Activated naive CD8-positive, alpha-beta T cell treated with anti-CD3 and anti-CD28 coated beads, Interleukin-2, amount 50 U/mL, for 24 hours (primary cell): ENCODE measurements at places on chromosomes 3 and 15.

DNA sequence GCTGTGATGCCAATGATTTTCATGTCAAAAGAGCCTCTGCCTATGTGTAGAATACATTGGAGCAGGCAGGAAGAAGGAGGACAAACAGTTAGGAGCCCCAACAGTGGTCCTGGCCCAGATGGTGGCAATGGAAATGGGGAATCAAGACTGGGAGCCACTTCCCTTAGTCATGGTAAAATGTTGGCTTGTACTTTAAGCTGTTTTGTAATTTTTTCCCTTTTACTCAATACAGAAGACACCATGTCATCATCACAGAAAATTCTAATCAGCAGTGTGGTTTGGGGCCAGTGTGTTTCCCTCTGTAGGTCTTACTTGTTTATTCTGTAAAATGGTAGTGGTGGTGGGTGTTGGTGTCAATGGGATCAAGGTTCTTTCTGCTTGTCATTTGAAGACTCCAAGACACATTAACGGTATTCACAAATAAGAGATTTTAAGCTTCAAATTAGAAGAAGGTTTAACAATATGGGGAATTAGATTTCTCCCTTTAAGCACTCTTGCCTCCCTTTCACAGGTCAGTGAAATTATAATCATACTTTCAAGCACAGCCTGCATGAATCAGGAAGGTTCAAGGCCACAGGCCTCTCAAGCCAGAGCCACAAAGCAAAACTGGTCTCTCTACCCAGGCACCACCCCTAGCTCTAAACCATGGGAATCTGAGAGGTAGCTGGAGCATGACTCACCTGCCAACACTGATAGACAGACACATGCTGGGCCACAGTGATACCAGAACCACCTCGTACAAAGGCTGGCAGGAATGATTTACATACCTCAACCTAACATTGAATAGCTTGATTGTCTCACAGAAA is 24.9 kb downstream of the SIAH2 start:
- peak; percentile 56 for DNase-seq

- DNase-seq = no peak
Measured at GRCh38 chr15:77180270-77180669, 109.4 kb upstream of the TSPAN3 start.

DNA sequence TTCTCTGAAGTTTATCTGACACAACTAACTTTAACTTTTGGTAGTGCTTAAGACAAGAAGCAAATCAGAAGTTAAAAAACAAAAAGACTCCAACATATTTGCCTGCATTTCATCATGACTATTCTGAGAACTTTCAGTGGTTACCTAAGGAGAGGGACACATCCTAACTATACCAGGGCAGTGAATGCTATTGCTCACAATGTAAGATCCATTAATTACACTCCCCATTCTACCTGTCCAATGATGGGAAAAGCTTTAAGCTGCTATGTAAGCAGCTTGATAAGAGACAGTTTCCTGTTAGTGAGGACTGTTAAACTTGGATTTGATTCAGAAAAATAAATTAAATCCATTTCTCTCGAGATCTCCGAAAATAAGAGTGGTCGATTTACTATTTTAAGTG is 37.5 kb downstream of the SERPINI1 start:
- no peak for DNase-seq

DNA sequence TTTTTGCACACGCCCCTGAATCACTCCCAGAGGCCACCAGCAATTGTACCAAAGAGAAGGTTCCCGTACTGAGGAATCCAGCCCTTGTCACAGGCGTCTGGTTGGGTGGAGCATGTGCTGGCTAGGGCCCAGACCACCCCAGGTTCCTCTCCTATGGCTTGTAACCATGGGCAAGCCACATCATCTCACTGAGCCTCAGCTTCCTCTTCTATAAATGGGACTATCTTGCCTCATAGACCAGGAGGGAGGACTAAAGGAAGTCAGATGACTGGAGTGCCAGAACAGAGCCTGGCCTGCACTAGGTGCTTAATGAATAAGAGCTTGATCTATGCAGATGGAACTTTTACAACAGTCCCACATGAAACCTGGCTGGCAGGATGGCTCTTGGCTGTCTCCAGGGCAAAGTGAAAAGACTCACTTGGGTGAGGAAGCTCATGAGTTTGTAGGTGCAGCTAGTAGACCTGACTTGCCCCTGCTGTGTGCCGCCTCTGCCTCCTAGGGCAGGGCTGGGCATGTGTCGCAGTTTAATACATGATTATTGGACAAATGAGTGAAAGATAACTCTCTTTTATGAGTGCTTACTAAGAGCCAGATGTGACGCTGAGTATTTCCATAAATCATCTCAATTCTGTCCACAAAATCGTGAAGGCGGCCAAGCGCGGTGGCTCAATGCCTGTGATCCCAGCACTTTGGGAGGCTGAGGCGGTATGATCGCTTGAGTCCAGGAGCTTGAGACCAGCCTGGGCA is 29.3 kb downstream of the CTSH start:
- DNase-seq = no peak

GRCh38 chr3:126845920-126846715 is 136.8 kb upstream of the PLXNA1 start:
- no peak for DNase-seq

DNA sequence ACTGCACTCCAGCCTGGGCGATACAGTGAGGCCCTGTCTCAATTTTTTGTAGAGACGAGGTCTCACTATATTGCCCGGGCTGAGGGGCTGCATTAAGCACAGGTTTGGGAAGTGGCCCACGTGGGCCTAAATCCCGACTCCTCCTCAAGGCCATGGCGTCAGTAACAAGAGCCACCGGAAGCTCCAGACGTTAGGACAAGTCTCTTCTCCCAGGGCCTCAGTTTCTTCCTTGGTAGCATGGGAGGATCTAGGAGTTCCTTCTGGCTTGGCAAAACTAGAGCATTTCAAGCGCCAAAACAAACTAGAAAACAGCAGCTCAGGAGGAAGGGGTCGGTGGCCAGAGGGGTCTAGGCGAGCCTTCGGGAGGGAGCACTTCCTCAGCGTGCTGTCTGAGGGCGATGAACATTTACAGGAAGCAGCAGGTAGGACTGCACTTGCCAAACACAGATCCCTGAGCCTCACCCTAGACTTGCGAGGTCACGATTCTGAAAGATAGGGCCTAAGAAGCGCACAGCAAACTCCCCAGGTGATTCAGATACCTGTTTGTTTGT is 536 bp downstream of the SNAPC5 start:
- peak; percentile 15 for DNase-seq

DNA sequence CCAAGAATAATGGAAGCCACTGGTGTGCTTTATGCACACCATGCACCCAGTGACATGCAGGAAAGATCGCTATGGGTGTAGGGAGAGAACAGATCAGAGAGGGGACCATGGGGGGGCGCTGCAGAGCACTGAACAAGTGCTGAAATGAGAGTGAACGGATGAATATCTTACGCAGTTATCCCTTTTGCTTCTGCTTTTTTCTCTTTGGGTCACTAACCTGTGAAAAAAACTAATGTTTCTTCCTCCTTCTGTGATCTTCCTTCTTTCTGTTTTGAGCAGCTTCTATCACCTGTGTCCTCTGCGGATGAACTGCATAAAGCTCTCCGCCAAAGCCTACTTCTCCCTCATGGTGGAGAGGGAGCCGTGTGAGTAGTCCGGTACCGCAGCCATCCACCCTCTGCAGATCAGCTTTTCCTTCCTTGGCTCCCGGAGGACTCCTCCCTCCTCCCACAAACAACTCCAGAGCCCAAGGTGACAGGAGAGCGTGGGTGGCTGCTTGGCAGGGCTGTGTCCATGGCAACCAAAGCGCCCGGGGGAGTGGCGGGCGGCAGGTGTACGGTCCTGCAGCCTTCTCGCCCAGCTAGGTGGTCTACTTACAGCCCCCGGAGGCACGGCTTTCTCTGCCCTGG is 106.2 kb downstream of the DGKG start:
- peak; percentile 53 for DNase-seq

DNA sequence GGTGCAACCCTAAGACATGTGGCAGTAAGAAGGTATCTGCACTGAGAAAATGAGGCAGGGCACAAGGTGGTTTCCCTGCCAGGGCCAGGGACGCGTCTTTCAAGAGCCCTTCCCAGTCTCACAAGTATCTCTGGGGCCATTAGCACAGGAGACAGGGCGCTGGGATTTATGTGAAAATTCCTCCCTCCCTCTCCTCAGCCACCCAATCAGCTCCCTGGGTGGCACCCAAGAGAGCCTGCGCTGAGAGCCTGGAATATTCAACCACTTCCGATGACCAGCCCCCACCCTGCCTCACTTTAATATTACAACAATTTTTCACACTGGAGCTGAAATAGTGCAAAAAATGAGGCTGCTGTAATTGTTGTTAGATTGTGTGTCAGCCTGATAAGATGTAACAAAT is 26.1 kb downstream of the SEC61A1 start:
- no peak for DNase-seq

- DNase-seq = no peak
Measured at GRCh38 chr3:51894939-51895338, 8.2 kb downstream of the IQCF1 start.

GRCh38 chr3:157127831-157128767 is 31.8 kb downstream of the CCNL1 start:
- DNase-seq = peak; percentile 73

DNA sequence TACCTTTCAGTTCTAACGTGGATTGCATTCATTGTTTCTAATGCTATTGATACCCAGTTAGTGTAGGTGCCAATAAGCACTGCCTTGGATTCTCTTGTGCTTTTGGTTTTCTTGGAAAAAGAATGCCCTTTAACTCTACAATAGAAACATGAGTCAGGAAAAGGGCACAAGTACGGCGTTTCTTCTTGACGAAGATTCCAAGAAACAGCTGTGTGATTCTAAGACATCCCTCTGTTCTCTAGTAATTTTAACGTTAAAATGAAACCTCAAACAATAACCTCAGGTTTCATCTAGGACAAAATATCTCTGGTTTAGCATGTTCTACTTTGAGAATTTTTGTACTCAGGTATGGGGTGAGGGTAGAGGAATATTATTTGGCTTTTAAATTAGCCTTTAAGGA is 540.5 kb upstream of the ATP11B start:
- no peak for DNase-seq

- DNase-seq = no peak
Measured at GRCh38 chr3:16817197-16817596, 67.6 kb upstream of the PLCL2 start.

- no peak for DNase-seq
Measured at GRCh38 chr3:79564192-79564591, 203.6 kb downstream of the ROBO1 start.

GRCh38 chr15:64686130-64686735 is 89.2 kb downstream of the RBPMS2 start:
- no peak for DNase-seq

- no peak for DNase-seq
Measured at GRCh38 chr15:90035840-90036230, 34.7 kb downstream of the ZNF710 start.

DNA sequence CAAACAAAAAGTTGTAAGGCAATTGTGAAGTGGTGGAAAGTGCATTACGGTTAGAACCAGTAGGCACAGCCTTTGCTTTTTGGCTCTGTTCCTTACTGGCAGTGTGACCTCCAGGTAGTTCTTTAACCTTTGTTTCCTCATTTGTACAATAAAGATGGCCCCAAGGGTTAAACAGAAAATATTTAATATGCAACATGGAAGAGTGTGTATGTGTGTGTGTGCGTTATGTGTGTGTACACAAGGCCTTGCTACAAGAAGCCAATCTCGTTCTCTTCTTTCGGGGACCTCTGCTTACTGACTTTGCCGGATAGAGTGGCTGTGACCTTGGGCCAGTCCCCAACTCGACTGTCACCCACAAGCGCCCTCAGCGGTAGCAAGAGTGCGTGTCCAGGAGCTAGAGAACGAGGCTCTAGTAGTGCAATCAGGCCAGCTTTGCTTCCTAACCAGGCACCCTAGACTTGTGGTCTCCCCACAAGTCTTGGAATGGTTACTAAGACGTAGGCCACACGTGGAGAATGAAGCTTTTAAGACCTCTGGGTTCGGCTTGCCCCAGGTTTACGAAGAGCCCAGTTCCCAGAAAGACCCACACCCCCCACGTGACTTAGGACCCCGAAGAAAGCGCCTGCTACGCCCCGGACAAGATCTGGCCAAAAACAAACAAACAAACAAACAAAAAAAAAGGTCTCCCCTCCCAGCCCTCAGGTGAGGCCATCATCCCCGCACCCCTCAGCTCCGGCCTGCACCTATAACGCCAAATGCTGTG is 593 bp downstream of the CIAO2A start:
- DNase-seq = peak; percentile 57

DNA sequence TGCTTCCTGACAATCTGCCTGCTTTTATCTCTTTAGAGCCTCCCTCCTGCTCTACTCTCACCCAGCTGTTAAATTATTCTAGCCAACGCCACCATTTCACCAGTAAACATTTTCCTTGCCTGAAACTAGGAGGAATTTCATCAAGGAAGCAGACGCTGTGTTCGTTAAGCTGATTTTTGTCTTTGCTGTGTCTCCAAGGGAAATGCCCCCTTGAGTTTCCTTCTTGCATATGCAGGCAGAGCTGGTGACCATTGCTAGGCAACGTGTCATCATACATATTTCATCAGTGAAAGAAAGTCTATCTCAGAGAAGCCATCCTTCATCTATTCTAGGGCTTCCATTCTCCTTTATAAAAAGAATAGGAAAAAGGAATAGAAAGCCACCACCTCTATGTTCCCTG is 87.0 kb upstream of the ST8SIA2 start:
- DNase-seq = no peak

- DNase-seq = peak; percentile 43
Measured at GRCh38 chr15:92383519-92384324, 10.0 kb upstream of the ST8SIA2 start.

DNA sequence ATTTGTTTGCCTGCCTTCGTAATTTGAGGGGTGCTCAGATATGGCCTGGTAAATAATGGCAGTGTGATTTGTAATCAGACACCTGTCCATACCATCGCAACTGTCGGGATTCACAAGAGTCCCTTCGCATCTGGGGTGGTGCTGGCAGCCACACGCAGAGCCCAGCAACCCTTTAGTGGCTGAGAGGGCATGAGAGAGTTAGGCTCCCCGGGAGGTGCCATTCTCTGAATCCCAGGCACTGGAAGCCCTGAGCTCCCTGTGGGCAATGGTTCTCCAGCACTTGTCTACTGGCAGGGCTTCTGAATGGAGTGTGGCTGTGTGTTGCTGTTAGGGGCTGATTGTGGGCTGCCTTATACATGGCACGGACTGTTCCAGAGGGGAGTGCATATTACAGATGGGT is 230.1 kb downstream of the EBLN2 start:
- no peak for DNase-seq

GRCh38 chr3:9732080-9732739 is 675 bp downstream of the BRPF1 start:
- peak; percentile 58 for DNase-seq

- DNase-seq = no peak
Measured at GRCh38 chr3:14879211-14879874, 60.6 kb downstream of the FGD5 start.

GRCh38 chr15:50065279-50065678 is 53.8 kb downstream of the ATP8B4 start:
- no peak for DNase-seq

DNA sequence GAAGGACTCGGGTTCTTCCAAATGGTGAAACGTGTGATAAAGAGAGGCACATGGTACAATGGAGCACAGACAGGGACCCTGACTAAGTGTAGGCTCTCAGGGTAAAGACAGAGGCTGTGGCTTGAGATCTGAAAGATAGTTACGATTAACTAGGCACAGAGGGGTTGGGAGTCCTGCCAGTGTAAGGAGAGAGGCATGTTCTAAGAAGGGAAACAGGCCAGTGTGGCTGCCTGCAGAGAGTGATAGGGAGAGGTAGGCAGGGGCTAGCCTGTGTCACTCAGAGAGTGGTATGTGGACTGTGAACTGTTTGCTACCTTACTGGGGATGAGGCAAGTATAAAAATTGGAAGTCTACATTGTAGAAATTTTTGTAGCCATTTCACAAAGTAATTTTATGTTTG is 109.5 kb downstream of the PEX5L start:
- no peak for DNase-seq
